ENCODE measurements at places on chromosomes 16 and 17.

DNA sequence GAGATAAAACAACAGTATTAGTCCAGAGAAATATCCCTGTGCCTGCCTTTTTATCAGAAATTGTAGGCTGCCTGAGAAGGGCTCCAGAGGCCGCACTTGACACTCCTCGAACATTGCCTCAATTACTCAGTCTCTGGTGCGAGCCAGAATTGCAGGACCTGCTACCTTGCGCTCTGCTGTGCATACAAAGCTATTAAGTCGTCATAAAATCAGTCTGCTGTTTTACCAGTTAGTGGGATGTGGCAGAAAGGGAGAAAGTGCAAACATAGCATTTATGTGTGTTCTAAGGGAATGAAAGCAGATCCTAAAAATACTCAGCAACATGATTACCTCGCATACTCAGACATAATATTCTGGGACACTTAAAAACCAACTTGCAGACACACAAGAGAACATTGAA, 70.6 kb downstream of the TMC6 start:
- DNase-seq, result no peak

- DNase-seq, result no peak
Observed at GRCh38 chr16:28112908-28113307, 49.4 kb upstream of the GSG1L start.

DNA sequence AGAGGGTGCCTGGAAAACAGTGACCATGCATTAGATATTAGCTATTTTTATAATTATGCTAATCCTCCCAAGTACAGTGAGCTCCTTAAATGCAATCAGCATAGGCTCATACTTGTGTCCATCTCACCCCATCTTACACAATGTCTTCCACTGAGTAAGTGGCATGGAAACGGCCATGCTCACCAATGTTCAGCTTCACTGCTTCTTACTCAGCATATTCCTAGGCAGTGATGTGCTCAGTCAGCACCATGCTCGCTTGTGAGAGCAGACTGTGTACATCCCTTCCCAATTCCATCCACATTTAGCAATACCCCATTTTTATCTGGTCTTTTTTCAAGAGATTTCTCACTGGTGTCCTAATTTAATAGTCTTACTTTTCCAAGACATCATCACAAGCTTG, 454.8 kb upstream of the SOX9 start:
- DNase-seq, result no peak

- DNase-seq, result no peak
Observed at GRCh38 chr16:65910291-65910690, 456.2 kb upstream of the CDH5 start.

GRCh38 chr17:16662936-16663335, 9.3 kb upstream of the ZNF624 start:
- DNase-seq, result no peak

- DNase-seq, result no peak
Observed at GRCh38 chr17:34167354-34167753, 87.7 kb upstream of the CCL2 start.

GRCh38 chr17:66349521-66350254, 47.3 kb downstream of the PRKCA start:
- DNase-seq, result no peak

DNA sequence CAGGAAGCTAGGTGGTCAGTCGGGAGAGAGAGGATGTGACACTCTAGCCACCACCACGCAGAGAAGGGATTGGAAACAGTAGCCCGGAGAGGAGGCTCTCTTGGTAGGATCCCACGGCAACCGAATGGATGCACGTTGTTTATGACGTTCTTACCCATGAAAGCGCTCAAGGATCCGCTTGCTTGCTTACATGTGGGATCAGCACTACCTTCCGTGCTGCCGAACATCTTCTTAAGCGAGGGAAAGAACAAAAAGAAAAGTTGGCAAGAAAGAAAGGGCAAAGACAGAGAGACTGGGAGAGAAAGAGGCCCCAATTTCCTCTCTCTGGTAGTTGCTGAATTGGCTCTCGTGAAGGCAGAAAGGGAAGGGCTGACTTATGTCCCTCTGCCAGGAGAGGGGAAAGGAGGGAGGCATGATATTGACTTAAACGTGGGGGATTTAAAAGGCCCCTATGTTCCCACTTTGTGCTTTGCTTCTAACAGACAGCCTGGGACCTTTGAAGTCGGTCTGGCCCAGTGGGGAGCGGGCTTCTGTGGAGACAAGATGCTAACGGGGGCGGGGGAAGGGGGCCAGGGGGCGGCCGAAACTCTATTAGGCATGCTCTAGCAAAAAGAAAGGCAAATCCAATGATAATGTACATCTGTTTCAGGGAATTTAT, 35.4 kb downstream of the SNX20 start:
- DNase-seq, result no peak

Data from effector memory CD8-positive, alpha-beta T cell (primary cell).